ENCODE measurements at places on chromosomes 6 and 20.

- no peak for DNase-seq
Observed at GRCh38 chr6:28537509-28538140, 11.9 kb downstream of the GPX5 start.

- no peak for DNase-seq
Observed at GRCh38 chr6:18182568-18182967, 27.3 kb downstream of the KDM1B start.

GRCh38 chr6:154516276-154516675 lies 5.8 kb upstream of the CNKSR3 start:
- no peak for DNase-seq

GRCh38 chr6:39189915-39190544 lies 39.2 kb downstream of the KCNK5 start:
- no peak for DNase-seq

- DNase-seq = no peak
Observed at GRCh38 chr6:141252828-141253608, 879.7 kb upstream of the GJE1 start.

DNA sequence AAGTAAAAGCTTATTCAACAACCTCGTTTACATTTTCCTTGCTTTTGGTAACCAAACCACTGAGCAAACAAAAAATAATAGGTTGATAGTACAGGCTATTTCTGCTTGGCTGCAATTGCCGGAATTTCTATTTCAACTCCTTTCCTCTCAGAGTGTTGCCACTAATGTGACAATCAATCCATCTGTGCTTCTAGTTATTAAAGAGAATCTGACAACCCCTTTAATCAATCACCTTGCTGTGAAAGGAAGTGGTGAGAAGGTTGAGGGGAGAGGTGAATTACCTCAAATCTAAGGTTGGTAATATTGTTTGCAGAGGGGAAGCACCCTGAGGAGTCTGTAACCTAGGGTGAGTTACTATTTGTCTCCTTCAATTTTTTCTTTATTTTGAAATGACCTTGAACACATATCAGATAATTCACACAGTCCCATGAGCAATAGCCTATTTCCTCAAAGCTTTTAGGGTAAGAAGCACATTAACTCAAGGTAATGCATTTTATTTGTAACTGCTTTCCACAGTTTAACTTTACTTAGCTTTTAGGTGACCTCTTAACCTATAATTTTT lies 603.4 kb downstream of the MMUT start:
- DNase-seq = no peak

- DNase-seq = no peak
Observed at GRCh38 chr6:87397656-87398055, 10.1 kb upstream of the CFAP206 start.

GRCh38 chr6:108793516-108794251 lies 54.5 kb upstream of the ARMC2 start:
- no peak for DNase-seq

DNA sequence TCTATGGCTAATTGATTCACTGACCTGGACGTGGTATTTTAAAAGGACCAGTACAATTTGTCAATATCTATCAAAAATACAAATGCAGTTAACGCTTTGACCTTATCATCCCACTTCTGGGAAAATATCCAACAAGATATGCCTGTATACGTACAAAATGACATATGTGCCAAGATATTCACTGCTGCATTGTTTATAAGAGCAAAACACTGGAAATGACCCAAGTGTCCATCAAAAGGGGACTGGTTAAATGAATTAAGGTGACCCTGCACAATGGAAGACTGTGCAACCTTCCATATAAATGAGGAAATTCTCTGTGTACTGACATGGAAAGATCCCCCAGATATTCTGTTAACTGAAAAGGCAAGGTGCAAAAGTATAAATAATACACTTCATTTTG lies 13.9 kb downstream of the TRAM2 start:
- DNase-seq = no peak

DNA sequence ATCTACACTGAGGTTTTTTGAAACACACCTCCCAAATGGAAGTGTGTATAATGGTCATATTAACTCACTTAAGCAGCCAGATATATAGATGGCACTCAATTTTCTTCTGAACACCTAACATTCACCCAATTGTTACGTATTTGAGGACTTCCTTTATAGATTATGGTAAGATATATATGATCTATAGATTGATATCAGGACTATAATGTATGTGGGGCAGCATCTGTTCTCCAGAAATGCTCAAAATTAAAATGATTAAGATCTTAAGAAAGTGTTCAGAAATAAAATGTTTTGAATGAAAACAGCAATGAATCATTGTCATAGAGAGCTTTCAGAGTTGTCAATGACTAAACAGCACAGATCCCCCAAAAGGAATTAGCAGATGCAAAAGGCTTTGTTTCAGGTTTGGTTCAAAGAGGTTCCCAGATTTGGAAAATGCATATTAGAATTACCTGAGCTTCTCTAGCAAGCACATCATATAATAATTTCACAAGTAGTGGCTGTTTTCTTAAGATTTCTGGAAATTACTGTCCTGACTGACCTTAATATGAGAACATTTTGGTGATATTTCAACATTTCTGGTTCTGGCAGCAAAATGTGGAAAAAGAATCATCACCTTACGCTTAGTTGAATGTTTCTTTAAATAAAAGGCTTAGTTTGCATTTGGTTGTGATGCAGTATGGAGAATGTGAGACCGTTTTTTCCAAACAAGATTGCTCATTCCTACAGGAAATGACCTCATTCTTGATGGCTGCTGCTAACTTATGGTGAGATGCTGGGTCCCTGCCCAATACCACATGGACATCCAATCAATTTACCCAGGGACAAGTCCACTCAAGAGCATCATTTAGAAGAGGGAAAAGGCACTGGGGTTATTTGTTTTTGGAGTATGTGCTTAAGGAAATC lies 31.5 kb downstream of the TRAF3IP2 start:
- peak; percentile 51 for DNase-seq

Data from DMS79 (cell line).